Left ventricle myocardium inferior (tissue), 1 donor: ENCODE measurements at places on chromosomes 12 and 14.
A peak's percentile ranks its signal among the peaks of the same experiment; 100 is the strongest.

- no peaks in the 10 kb centered on the region for H3K4me1 ChIP-seq
- H3K27me3 ChIP-seq = no peaks in the 10 kb centered on the region
- no peak for DNase-seq
- H3K36me3 ChIP-seq = no peaks in the 10 kb centered on the region
- H3K27ac ChIP-seq = no peak overlapping the region
- H3K4me3 ChIP-seq = no peak overlapping the region
Observed at GRCh38 chr14:51189600-51190376, 50.3 kb upstream of the TMX1 start.

GRCh38 chr14:84520711-84521338 lies 1009.1 kb upstream of the FLRT2 start:
- DNase-seq = no peak
- no peak overlapping the region for H3K4me3 ChIP-seq
- H3K27ac ChIP-seq = no peak overlapping the region
- no peaks in the 10 kb centered on the region for H3K27me3 ChIP-seq
- H3K4me1 ChIP-seq = no peaks in the 10 kb centered on the region

DNA sequence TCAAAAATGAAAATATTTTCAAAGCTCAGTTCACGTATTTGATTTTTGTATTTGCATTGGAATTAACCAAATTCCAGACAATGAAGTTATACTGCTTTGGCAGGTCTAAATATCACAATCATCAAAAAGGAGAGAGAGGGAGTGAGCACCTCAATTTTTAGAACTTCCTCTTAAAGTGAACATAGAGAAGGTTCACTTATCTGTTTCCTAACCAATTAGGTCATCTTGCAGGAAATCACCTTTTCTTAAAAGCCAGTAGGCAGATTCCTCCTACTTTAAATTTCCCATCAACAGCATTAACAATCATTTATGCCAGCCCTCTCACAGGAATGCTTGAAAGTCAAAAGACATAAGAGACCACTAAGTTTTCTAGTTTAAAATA lies 388.7 kb downstream of the ZFP36L1 start:
- no peaks in the 10 kb centered on the region for H3K36me3 ChIP-seq
- peak overlapping the region; percentile 37 for H3K27ac ChIP-seq
- H3K4me3 ChIP-seq = no peak overlapping the region
- H3K27me3 ChIP-seq = no peaks in the 10 kb centered on the region

DNA sequence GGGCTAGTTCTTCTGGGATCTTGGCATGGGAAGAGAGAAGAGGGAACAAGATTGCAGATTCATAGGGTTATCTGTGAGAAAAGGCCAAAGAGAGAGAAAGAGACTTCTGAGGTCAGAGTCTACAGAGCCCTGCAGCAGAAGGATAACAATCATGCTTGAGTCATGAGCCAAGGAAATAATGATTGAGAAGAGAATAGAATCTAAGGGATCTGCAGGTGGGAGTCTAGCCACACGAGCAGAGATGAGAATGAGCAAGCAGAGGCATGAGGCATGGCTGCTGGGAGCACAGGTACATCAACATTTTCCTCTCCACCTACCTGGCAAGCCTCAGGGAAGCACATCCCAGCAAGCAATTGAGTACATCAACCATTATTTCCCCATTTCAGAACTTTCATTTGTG lies 303.7 kb downstream of the LRIG3 start:
- H3K36me3 ChIP-seq = no peaks in the 10 kb centered on the region
- H3K27ac ChIP-seq = no peak overlapping the region
- no peak overlapping the region for H3K4me3 ChIP-seq

DNA sequence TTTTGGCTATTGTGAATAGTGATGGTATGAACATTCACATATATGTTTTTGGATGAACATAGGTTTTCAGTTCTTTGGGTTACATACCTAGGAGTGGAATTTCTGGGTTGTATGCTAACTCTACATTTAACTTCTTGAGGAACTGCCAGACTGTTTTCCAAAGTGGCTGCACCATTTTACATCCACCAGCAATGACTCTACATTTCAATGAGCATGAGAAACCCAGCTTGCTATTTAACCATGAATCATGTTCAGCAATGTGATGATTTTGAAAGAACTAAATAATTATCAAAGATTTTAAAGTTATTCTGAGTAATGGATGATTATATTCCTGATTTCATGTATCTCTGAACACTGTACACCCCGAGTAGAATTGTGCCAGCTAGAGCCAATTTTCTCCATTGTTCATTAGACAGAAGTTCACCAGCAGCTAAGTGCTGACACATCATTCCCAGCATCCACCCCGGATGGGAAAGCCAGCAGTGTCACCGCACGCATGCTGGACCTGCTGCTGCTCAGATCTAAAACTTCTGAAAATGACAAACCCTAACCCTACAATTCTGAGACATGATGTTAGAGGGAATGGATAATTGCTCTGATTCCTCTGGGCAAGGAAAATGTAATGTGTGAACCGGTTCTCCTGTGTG lies 13.3 kb upstream of the ANAPC5 start:
- H3K27me3 ChIP-seq = peaks cover 47% of the 10 kb centered on the region
- no peaks in the 10 kb centered on the region for H3K4me1 ChIP-seq
- H3K36me3 ChIP-seq = no peaks in the 10 kb centered on the region

DNA sequence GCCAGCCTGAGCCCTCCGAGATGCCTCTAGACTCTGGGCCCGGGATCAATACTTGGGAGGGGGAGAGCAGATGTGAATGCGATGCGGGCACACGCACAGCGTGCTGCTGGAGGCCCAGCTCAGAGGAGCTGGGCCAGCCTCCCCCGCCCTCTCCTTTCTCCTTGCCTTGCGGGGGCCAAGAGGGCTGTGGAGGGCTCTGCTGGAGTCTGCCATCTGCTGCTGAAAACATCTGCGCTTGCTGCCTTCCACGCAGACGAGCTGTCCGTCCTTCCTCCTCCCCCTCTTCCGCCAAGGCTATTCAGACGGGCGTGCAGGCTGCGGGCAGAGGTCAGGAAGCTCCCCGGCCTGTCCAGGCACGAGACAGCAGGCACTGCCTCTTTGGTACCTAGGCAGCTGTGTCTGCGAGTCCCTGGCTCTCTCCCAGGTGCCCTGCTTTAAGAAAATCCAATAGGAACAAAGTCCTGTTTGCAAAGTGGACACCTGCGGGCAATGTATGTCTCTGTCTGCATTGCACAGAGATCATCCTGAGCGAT lies 75.2 kb downstream of the SPRING1 start:
- H3K4me3 ChIP-seq = no peak overlapping the region
- DNase-seq = no peak
- peak overlapping the region; percentile 19 for H3K27ac ChIP-seq
- no peaks in the 10 kb centered on the region for H3K27me3 ChIP-seq
- no peaks in the 10 kb centered on the region for H3K36me3 ChIP-seq

GRCh38 chr12:6358881-6359280 lies 16.5 kb downstream of the SCNN1A start:
- H3K4me1 ChIP-seq = peaks cover 16% of the 10 kb centered on the region
- H3K36me3 ChIP-seq = no peaks in the 10 kb centered on the region
- no peak overlapping the region for H3K27ac ChIP-seq
- no peaks in the 10 kb centered on the region for H3K27me3 ChIP-seq
- no peak for DNase-seq

- DNase-seq = no peak
- no peaks in the 10 kb centered on the region for H3K4me1 ChIP-seq
- no peak overlapping the region for H3K4me3 ChIP-seq
- no peaks in the 10 kb centered on the region for H3K27me3 ChIP-seq
Observed at GRCh38 chr12:66516133-66516532, 162.7 kb downstream of the GRIP1 start.

GRCh38 chr14:54591866-54592265 lies 24.9 kb downstream of the SAMD4A start:
- H3K36me3 ChIP-seq = no peaks in the 10 kb centered on the region
- H3K4me3 ChIP-seq = no peak overlapping the region
- no peak overlapping the region for H3K27ac ChIP-seq
